Glutamatergic neuron (in vitro differentiated cells): ENCODE measurements at places on chromosomes 3 and 15. TPM values are rescaled to one million over a fixed set of nuclear protein-coding genes. Genes with fewer than 3 reads are reported as not detected.

NRG4 gene
- total RNA-seq, result not detected

DNA sequence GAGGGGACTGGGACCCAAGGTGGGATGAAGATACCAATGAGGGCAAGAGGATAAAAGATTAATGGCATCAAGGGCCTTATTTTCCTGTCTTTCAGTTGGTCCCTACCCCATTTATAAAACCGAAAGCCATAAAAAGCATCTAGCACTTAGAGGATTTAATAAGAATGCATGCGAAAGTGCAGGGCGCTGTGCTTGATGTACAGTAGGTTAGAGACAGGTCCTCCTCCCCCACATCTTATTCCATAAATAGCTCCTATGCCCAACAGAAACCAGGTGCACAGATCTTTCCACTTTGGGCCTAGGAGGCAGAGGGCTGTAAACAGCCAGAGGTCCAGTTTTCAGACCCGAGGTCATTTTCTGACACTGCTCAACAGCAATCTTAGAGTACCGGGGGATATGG is 1.2 kb downstream of the LPCAT4 start:
- peak overlapping the region; percentile 64 for H3K27ac ChIP-seq
- H3K27me3 ChIP-seq, result peaks cover 6% of the 10 kb centered on the region
- peaks cover 6% of the 10 kb centered on the region for H3K36me3 ChIP-seq
- peaks cover 8% of the 10 kb centered on the region for H3K4me1 ChIP-seq

ZBED2 gene
- total RNA-seq, result not detected

SLC9C1 gene
- not detected for total RNA-seq

PAK2 gene
- 128 TPM for total RNA-seq

HDC gene
- total RNA-seq, result not detected

DNA sequence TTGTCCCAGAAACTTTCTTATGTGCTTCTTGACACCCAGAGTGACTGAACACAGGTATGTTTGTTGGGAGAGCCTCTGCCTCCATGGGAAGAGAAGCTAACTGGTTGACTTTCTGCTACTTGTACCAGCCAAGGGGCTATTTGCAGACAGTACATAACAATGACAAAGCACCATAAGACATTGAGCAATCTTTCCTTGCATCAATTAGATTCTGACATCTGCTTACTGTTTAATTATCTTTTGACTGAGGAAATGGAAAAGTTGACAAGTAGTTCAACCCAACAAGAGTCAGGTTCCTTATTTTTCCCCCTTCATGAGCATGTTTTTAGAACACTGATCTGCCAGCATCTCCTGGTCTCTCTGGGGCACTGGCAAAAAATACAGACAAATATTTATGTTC is 157.7 kb downstream of the RPLP1 start:
- H3K36me3 ChIP-seq, result peaks cover 5% of the 10 kb centered on the region
- H3K27me3 ChIP-seq, result peaks cover 3% of the 10 kb centered on the region
- no peaks in the 10 kb centered on the region for H3K4me1 ChIP-seq
- no peak overlapping the region for H3K27ac ChIP-seq

DNA sequence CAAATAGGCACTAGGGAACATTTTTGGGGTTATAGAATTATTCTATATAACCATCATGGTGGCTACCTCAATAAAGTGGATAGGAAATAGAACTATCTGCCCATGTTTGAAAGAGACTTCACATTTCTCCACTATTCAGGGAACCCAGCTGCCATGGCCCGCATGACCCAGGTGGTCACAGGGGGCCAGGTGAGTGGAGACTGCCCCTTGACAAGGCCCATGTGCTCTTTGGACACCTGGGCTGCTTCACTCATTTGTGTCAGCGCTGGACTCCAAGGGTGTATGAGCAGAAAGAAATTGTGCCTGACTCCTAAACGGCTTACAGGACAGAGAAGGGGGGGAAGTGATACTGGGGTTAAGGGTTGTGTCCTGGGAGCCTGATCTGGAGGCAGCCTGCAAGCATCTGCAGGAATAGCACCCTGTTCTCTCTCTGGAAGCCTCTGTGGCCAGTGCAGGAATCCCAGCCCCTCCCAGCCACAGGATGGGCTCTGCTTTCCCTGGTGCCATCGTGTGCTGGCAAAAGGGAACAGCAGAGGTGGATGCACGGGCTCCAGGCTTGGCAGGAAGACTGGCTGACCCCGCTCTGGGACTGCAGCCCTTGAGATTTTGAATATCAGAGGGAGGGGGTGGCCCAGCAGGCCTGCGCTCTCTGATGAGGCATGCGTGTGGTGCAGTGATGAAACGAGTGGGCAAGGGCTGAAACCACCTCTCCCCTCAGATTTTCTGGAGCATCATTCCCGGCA is 9.1 kb upstream of the C3orf22 start:
- no peak overlapping the region for H3K4me3 ChIP-seq
- peak; percentile 8 for DNase-seq
- H3K4me1 ChIP-seq, result no peaks in the 10 kb centered on the region
- H3K27ac ChIP-seq, result no peak overlapping the region
- H3K27me3 ChIP-seq, result peaks cover 2% of the 10 kb centered on the region

GRCh38 chr3:31754575-31755278 is 222.0 kb downstream of the STT3B start:
- H3K36me3 ChIP-seq, result no peaks in the 10 kb centered on the region
- H3K4me1 ChIP-seq, result no peaks in the 10 kb centered on the region
- no peak overlapping the region for H3K4me3 ChIP-seq
- no peak overlapping the region for H3K27ac ChIP-seq
- DNase-seq, result no peak
- peaks cover 2% of the 10 kb centered on the region for H3K27me3 ChIP-seq

DNA sequence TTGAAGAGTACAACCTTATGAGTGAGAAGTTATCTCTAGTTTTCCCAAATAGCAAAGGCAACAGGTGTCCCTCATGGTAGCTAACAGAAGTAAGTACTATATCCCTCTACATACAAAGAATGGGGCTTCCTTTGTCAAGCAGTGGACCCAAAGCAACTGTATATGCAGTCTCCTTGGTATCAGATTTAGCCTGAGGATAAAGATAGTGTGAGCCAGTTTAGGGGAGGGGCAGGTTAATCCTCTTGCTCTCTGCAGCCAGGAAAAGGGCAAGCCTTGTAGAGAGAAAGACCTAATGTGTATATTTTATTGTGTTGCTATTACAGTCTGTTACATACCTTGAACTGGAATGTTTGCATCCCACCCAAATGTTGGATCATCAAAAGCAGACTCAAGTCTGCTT is 117.9 kb upstream of the COL8A1 start:
- no peaks in the 10 kb centered on the region for H3K36me3 ChIP-seq
- H3K27me3 ChIP-seq, result peaks cover 2% of the 10 kb centered on the region
- no peaks in the 10 kb centered on the region for H3K4me1 ChIP-seq
- no peak overlapping the region for H3K4me3 ChIP-seq
- no peak overlapping the region for H3K27ac ChIP-seq

ATOSA gene
- 37.8 TPM for total RNA-seq

DNA sequence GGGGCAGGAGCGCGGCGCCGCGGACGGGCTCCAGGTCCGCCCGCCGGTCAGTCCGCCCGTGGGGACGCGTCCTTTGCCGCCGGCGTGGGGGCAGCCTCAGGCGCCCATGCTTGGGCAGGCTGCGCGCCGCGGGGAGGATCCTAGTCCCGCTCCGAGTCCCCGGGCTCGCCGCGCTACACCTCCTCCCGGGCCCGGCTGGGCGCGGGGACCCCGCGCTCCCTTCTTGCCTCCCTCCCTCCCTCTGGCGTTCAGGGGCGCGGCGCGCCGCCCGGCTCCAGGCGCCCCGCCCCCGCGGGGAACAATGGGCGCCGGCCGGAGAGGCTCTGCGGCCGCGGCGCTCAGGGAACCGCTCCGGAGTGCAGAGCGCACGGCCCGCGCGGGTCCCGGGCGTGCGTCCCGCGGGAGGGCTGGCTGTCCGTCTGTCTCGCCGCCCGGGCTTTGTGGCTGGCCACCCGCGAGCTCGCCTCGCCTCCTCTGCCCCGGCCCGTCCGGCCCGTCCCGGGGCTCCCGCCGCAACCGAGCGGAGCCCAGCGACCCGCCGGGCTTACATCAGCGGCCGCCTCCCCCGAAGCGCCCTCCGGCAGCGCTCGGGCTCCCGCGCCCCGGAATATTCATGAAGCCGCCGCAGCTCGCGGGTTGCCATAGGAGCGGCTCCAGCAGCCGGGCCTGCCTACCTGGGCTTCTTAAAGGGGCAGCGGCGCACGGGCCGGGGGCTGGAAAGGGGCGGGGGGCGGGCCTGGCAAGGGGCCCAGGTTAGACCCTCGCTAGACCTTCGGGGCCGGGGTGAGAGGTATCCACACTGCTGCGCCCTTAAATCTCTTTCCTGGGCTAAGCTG is at the start of gene HCN4:
TSS of gene HCN4 (minus strand) at position 658 of the 836 bp plus-strand sequence. CDS start 688 bp downstream, outside the sequence.
- peaks cover 27% of the 10 kb centered on the region for H3K4me1 ChIP-seq
- peak; percentile 83 for DNase-seq
- H3K27me3 ChIP-seq, result peaks cover 9% of the 10 kb centered on the region
- H3K27ac ChIP-seq, result no peak within 1 kb of the TSS

ADAMTS9 gene
- total RNA-seq, result 2.3 TPM

THAP10 gene
- 3.3 TPM for total RNA-seq

ALS2CL gene
- 0.51 TPM for total RNA-seq

GRCh38 chr15:70559265-70560239 is 203.8 kb downstream of the UACA start:
- H3K27me3 ChIP-seq, result peaks cover 3% of the 10 kb centered on the region
- no peaks in the 10 kb centered on the region for H3K4me1 ChIP-seq
- H3K27ac ChIP-seq, result no peak overlapping the region
- DNase-seq, result no peak

RNU6-1 gene
- not detected for total RNA-seq

GRCh38 chr3:14175383-14176037 is 2.9 kb downstream of the XPC start:
- no peak overlapping the region for H3K27ac ChIP-seq
- peaks cover 20% of the 10 kb centered on the region for H3K4me1 ChIP-seq
- DNase-seq, result no peak

- H3K4me1 ChIP-seq, result peaks cover 14% of the 10 kb centered on the region
- H3K27me3 ChIP-seq, result peaks cover 12% of the 10 kb centered on the region
- H3K36me3 ChIP-seq, result peaks cover 6% of the 10 kb centered on the region
- H3K27ac ChIP-seq, result no peak overlapping the region
- DNase-seq, result no peak
These were observed 4.3 kb downstream of the RNU6-1 start for GRCh38 chr15:67835297-67836133.

- H3K27ac ChIP-seq, result no peak overlapping the region
- H3K4me3 ChIP-seq, result no peak overlapping the region
- DNase-seq, result no peak
- no peaks in the 10 kb centered on the region for H3K27me3 ChIP-seq
- no peaks in the 10 kb centered on the region for H3K36me3 ChIP-seq
- H3K4me1 ChIP-seq, result peaks cover 6% of the 10 kb centered on the region
These were observed 70.2 kb upstream of the BFSP2 start for GRCh38 chr3:133329626-133330025.

DNA sequence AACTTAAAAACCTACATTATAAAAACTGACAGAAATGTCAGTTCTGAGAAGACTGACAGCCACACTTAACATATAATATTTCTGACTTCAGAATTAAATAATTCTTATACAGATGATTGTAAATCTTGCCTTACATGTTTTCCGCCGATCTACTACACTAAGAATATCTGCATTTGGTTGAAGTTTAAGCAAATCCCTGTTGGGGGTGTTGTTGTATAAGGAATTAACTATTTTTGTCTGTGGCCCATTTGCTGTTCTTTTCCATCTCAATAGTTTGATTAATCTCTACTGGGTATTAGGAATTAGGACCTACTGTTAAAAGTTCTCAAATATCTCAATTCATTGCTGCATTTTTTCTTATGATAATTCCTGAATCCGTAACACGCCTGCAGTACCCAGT is 838.3 kb upstream of the ROBO1 start:
- H3K4me1 ChIP-seq, result no peaks in the 10 kb centered on the region
- DNase-seq, result no peak
- no peaks in the 10 kb centered on the region for H3K27me3 ChIP-seq
- no peak overlapping the region for H3K4me3 ChIP-seq

IRAK2 gene
- total RNA-seq, result 0.20 TPM

- no peak for DNase-seq
- no peaks in the 10 kb centered on the region for H3K4me1 ChIP-seq
- H3K4me3 ChIP-seq, result no peak overlapping the region
- H3K36me3 ChIP-seq, result no peaks in the 10 kb centered on the region
- peaks cover 12% of the 10 kb centered on the region for H3K27me3 ChIP-seq
- no peak overlapping the region for H3K27ac ChIP-seq
These were observed 95.2 kb downstream of the NUP210 start for GRCh38 chr3:13324835-13325501.

DNA sequence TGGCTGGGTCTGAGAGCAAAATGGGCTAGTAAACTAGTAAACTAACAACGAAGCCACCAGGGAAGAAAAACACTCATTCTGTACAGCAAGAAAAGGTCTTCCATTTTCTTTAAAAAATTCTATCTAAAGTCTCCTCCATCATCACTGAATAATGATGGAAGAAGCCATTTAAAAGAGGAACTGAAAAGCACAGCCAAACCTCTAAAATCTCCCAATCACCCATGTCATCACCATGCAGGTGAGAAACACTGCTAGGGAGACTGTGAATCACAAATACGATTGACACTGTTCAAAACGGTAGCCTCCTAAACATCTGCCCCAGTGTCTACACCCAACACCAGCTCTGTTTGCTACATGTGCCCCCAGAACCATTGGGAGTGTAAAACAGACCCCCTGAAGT is 140.4 kb downstream of the RORA start:
- no peak overlapping the region for H3K4me3 ChIP-seq
- peaks cover 25% of the 10 kb centered on the region for H3K4me1 ChIP-seq
- H3K27me3 ChIP-seq, result peaks cover 3% of the 10 kb centered on the region
- H3K27ac ChIP-seq, result no peak overlapping the region

ABHD17C gene
- 6.8 TPM for total RNA-seq

GRCh38 chr3:14258906-14259904 is 80.6 kb downstream of the LSM3 start:
- H3K27me3 ChIP-seq, result peaks cover 5% of the 10 kb centered on the region
- no peaks in the 10 kb centered on the region for H3K36me3 ChIP-seq
- H3K4me1 ChIP-seq, result peaks cover 1% of the 10 kb centered on the region

OR5K2 gene
- total RNA-seq, result not detected

DNA sequence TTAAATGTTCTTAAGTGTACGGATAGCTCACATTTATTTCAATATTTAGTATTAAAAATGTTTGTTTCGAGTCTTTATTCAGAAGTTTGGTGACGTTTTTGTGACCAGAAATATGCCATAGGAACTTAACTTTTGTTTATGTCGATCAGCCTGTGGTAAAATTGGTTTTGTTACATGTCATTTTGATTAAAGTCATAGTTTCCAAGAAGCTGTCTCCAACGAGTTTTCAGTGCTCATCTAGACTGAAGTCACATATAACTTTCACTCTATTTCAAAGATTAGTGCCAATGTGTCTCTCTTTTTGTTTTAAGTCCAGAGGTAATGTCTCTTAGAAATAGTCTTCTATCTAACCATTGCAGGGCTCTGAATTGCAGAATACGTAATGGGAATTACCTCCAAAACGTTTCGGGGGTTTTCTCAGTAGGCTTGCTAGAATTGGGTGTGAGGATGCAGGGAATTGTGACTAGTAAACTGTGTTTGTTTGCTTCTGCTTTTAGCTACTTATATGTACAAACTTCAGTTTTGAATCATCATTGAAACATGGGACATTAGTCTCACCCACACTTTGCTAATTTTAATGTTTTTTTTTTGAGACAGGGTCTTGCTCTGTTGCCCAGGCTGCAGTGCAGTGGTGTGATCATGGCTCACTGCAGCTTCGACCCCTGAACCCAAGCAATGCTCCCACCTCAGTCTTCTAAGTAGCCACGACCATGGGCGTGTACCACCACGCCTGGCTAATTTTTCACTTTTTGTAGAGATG is 3.0 kb downstream of the BUB1B start:
- no peaks in the 10 kb centered on the region for H3K4me1 ChIP-seq
- H3K36me3 ChIP-seq, result no peaks in the 10 kb centered on the region
- no peak overlapping the region for H3K27ac ChIP-seq

GRCh38 chr15:39244776-39245175 is 336.1 kb upstream of the THBS1 start:
- no peak for DNase-seq
- no peaks in the 10 kb centered on the region for H3K4me1 ChIP-seq
- H3K27ac ChIP-seq, result no peak overlapping the region
- H3K27me3 ChIP-seq, result no peaks in the 10 kb centered on the region
- H3K4me3 ChIP-seq, result no peak overlapping the region
